LoVo (cell line): ENCODE measurements at places on chromosomes 3 and 15.
A peak's percentile ranks its signal among the peaks of the same experiment; 100 is the strongest.

GRCh38 chr3:82044930-82045705 lies 283.7 kb upstream of the GBE1 start:
- no peak for DNase-seq

- no peak for DNase-seq
These were observed 7.6 kb upstream of the MUSTN1 start for GRCh38 chr3:52842424-52842823.

- DNase-seq = no peak
These were observed 10.3 kb upstream of the LRRC34 start for GRCh38 chr3:169822983-169823382.

DNA sequence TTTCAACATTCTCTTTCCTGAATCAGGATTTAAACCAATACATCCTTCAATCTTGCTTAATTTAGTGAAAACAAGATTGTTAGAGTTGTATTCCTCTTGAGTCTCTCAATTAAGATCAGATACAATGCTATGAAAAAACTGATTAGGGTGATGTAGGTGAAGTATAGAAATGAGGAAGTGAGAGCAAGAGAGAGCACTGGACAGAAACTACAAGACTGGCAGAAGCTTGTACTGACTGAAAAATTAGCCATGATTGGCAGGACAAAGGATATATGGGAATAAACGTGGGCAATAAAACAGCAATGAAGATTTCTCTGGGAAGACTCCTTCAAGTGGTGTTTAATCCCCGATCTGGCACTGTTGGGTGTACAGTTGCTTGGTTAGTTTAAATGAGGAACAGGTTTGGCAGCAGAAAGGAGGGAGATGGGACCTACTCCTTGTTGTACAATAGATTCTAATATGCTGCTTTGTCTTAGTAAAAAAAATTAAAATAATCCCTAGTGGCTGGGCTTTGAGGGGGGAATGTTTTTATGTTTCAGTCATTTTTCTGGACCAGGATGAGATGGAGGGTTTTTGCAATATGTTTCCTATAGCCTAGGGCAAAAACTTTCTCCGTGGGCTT lies 252.7 kb downstream of the SLC9A9 start:
- no peak for DNase-seq

- no peak for DNase-seq
These were observed 39.9 kb downstream of the C3orf80 start for GRCh38 chr3:160265088-160265487.

GRCh38 chr3:66655044-66655443 lies 154.2 kb upstream of the LRIG1 start:
- no peak for DNase-seq

GRCh38 chr3:52279596-52279995 lies 1.1 kb upstream of the WDR82 start:
- DNase-seq = no peak

DNA sequence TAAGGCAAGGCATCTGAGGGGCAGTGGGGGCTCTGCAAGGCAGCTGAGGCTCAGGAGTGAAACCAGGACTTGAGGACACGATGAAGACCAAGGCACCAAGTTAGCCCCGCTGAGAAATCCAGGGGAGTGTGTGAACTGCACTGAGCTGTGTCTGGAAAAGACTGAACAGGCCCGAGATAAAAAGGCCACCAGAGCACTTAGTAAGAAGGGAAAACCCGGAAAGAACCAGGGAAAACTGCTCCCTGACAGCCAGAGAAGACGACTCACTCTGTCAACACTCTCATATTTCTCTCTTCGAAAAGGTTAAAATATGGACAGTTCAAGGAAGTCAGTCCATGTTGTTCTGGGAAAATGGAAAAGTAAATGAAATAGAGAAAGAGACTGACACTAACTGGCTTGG lies 109.0 kb downstream of the SEC22A start:
- DNase-seq = no peak

DNA sequence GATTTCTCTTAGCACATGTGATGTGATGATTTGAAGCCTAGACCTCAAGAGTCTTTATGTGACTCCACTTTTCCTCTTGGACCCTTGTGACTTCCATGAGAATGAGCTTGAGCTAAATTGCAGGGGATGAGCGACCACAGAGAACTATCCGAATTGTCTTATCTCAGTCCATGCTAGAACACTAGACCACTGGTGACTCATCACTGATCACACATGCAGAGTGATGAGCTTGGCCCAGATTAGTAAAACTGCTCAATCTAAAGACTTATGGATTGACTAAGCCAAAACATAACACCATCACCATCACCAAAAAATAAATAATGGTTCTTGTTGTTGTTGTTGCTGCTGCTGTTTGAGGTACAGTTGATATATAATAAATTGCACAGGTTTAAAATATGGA lies 114.1 kb upstream of the CFAP20DC start:
- DNase-seq = no peak

- no peak for DNase-seq
These were observed at the start of gene GNB5 for GRCh38 chr15:52191207-52191606. TSS of gene GNB5 (minus strand) at chr15:52191392. CDS start at chr15:52184676, 6,716 bp downstream.

- DNase-seq = peak; percentile 14
These were observed 47.4 kb upstream of the PCSK6 start for GRCh38 chr15:101536875-101537405.
